ENCODE measurements at places on chromosomes 11 and 22. TPM values are rescaled to one million over a fixed set of nuclear protein-coding genes. Genes with fewer than 3 reads are reported as not detected.

GRCh38 chr11:15920856-15921629 is 435.3 kb downstream of the SOX6 start:
- no peak for DNase-seq

- DNase-seq: no peak
These were observed 176.6 kb downstream of the GRIK4 start for GRCh38 chr11:120688163-120688562.

DNA sequence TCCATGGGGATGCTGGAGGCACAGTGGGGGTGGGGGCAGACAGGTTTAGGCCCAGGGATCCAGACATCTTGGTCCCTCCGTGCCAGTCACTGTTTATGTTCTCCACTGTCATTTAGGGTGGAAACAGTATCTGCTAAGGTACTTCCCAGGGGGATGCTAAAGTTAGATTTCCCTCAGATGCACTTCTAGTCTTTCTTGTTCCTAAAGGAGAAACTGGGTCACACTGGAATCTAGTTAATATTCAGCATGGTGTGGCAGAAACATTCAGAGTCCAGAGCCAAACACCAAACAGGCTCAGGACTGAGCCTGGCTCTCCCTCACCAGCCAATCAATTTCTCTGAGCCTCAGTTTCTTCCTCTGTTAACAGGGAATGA is 83.4 kb upstream of the PLET1 start:
- no peak for DNase-seq

DNA sequence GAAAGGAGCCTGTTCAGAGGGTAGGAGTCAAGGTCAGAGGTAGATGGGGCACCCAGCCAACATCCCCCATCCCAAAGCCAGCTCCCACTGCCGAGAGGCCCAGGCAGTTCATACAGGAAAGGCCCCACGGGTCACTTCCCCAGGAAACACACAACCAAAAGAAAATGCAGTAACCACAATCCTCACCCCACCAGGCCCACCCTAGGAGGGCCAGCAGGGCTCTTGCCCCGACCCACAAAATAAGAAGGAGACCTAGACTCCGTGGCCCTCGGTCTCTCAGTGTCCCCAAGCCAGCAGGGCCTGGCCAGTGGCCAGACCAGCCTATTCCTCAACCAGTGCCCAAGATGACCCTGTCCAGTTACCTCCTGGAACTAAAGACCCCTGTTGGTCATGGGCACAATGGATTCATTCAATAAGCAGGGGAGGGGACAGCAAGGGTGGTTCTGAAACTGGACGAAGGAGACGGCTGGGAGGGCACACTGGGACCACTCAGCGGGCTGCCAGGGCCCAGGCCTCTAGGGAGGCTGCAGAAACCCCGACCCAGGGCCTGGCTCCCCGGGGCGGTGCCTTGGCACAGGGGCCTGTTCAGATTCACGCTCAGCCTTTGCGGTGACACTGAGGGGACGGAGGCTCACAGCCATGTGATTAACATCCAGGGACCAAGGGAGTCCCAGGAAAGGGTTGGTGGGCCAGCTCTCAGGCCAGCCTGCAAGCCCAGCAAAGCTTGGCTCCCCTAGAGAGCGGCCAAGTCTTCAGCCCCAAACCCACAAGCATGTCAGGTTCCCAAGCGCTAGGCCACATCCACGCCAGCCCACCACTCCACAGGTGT is 5.5 kb downstream of the RAB3IL1 start:
- DNase-seq: no peak

DNA sequence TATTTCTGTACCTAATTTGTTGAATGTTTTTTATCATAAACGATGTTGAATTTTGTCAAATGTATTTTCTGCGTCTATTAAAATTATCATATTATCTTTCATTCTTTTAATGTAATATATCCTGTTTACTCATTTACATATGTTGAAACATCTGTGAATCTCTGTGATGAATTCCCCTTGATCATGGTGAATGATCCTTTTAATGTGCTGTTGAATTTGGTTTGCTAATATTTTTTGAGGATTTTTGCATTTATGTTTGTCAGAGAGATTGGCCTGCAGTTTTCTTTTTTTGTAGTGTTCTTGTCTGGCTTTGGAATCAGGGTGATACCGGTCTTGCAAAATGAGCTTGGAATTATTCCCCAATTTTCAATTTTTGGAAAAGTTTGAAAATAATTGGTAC is 569.3 kb upstream of the CCDC179 start:
- DNase-seq: no peak

GRCh38 chr11:73259406-73260126 is 12.6 kb upstream of the P2RY6 start:
- DNase-seq: no peak

DNA sequence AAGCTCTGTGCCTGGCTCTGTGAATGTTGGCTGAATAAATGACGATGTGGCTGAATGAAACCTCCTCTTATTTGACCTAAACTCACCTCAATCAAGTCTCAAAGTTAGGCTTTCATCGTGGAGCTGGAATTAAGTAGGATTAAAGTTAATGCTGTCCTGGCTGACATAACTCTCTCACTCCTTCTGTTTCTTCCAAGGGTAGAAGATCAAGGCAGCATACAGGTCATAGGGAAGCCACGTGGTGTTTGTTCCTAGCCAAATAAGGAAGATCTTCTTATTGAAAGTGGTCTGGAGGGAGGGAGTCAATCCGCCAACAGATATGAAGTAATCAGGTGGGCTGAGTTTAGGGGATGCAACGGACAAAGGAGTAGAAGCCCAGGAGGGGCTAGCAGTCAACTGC is 59.5 kb downstream of the TRIM29 start:
- no peak for DNase-seq

- DNase-seq: no peak
These were observed 17.8 kb upstream of the NEU3 start for GRCh38 chr11:74970852-74971395.

- no peak for DNase-seq
These were observed 22.6 kb downstream of the APLNR start for GRCh38 chr11:57214494-57214893.

DNA sequence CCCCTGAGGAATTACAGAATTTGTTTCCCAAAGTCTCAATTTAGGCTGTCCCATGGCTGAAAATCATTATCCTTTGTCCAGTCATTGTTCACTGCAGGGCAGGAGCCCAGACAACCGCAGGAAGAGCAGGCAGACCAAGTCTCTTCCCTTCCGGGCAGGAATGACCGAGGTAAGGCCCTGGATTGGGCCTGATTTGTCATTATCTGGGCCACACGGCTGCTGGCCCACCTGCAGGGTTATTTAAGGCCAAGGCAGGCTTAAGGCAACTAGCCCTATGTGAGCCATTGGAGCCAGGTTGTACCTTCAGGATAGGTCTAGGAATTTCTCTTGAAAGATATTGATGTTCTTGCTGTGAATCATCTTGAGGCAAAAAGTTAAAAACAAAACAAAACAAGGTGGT is 9.7 kb upstream of the IL10RA start:
- no peak for DNase-seq

DNA sequence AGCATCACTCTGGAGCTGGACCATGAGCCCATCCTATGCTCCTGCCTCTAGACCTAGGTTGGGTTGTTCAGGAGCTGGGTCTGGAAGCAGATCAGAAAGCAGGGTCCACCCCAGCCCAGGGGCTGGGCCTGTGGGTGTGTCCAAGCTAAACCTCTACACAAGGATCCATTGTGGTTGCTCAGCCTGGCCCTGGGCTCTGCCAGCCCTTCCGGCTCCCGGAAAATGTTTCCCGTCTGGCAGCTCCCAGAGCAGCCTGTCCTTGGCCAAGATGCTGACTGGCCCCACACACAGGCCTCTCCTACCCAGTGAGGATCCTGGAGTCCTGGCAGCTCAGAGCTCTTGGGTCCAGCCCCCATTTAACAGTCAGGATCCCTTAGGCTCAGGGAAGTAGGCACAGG is 35.3 kb upstream of the FCHSD2 start:
- no peak for DNase-seq

DNA sequence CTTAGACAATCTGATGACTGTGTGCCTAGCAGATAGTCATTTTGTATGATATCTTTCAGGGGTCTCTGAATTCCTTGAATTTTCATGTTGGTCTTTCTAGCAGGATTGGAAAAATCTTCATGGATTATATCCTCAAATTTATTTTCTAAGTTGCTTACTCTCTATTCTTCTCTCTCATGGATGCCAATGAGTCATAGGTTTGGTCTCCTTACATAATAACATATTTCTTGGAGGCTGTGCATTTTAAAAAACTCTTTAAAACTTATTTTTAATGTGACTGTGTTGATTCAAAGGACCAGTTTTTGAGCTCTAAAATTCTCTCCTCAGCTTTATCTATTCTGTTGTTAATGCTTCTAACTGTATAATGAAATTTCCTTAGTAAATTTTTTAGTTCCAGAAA is 198.7 kb downstream of the AASDHPPT start:
- DNase-seq: no peak

GRCh38 chr11:100810146-100810545 is 123.1 kb downstream of the ARHGAP42 start:
- no peak for DNase-seq

- DNase-seq: no peak
These were observed 53.8 kb downstream of the PAX6 start for GRCh38 chr11:31757260-31757835.

DNA sequence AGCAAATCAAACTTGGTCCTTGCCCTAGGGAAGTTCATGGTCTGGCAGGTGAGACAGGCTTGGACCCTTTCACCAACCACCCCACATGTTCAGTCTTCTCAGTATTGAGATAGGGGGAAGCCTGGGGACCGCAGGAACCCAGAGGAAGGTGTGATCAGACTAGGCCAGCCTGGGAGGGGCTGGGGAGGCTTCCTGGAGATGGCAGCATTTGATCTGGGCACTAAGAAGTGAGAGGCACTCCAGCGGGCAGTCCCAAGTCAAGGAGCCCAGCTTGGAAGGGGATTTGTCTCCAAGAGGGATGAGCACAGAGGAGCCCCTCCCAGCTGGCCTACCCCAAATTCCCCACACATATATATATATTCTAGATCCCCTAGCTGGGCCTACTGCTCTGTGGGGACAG is 5.4 kb downstream of the LRRC32 start:
- DNase-seq: no peak

DNA sequence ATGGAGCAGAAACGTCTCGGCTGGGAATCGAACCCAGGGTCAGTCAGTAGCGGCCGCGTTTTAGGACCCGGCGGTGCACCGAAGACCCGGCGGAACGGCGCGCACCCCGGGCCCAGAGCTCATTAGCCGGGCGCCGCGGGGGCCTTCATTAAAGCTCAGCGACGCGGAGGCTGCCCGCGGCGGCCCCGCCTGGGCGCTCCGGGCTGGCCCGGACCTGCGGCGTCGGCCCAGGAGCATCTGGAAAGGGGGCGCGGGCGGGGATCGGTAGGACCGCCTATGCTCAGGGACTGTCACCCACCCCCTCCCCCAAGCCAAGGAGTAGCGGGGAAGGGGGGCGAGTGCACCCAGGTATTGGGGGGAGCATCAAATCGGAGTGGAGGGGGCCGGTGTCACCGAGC is 52.2 kb downstream of the CYTH4 start:
- no peak for DNase-seq

GRCh38 chr22:39183991-39184585 is 31.6 kb upstream of the CBX7 start:
- no peak for DNase-seq

DNA sequence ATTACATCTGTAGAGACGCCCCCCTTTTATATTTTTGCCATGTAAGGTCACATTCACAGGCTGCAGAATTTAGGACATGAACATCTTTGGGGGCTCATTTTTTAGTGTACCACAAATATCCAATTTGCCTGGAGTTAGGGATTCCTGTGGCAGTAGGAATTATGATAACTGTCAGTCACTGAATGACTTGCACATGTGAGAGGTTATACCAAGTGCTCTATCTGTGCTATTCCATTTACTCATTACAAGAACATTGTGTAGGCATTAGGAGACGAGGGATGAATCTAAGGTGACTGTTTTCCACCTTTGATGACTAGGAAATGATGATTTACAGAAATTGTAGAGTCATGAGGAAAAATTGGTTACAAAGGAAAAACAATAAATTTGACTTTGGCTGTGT is 79.3 kb downstream of the LIF start:
- DNase-seq: no peak

GRCh38 chr22:31449506-31449905 is 40.1 kb downstream of the EIF4ENIF1 start:
- DNase-seq: no peak

HPX gene
- total RNA-seq: 2.5 TPM

THRSP gene
- total RNA-seq: not detected

KCNJ1 gene
- total RNA-seq: not detected

PIH1D2 gene
- total RNA-seq: 0.41 TPM

NAALADL1 gene
- 2.8 TPM for total RNA-seq

SCGB1D2 gene
- not detected for total RNA-seq

ISX gene
- total RNA-seq: not detected

KDM4F gene
- not detected for total RNA-seq

RPS6KA4 gene
- 49.0 TPM for total RNA-seq

SLC22A8 gene
- total RNA-seq: not detected

LSP1 gene
- total RNA-seq: 1.1 TPM

ZNF408 gene
- total RNA-seq: 12.4 TPM

PNPLA5 gene
- not detected for total RNA-seq

ANO1 gene
- total RNA-seq: 3.0 TPM

RASGRP2 gene
- 1.3 TPM for total RNA-seq

CHRM1 gene
- not detected for total RNA-seq

CARD10 gene
- total RNA-seq: 34.8 TPM

AMPD3 gene
- total RNA-seq: 5.0 TPM

GGTLC2 gene
- not detected for total RNA-seq

OR52I2 gene
- not detected for total RNA-seq

All from glomerular endothelial cell (primary cell).